ENCODE measurements at places on chromosomes 5 and 9.
A peak's percentile ranks its signal among the peaks of the same experiment; 100 is the strongest.

- DNase-seq: no peak
Measured at GRCh38 chr5:6424110-6424659, 24.5 kb upstream of the UBE2QL1 start.

DNA sequence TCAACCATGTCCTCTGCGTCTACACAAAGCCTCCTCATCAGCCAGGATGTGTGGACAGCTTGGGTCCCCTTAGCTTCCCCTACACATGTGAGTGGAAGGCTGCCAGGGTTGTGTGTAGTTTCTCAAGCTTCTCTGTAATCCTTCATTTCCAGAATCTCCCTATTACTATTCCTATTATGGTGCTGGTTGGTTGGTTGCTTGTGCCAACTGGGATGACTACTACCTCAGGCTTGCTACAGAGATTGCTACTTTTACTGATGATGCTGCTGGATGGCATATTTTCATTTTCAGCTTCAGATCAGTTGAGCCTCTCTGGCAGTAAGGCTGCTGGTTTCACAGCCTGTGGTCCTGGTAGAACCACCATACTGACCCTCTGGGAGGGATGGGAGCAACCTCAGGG lies 39.9 kb downstream of the ATG10 start:
- DNase-seq: no peak

GRCh38 chr5:37850226-37850865 lies 10.5 kb upstream of the GDNF start:
- no peak for DNase-seq

GRCh38 chr9:31089549-31090221 lies 1294.8 kb upstream of the ACO1 start:
- DNase-seq: no peak

DNA sequence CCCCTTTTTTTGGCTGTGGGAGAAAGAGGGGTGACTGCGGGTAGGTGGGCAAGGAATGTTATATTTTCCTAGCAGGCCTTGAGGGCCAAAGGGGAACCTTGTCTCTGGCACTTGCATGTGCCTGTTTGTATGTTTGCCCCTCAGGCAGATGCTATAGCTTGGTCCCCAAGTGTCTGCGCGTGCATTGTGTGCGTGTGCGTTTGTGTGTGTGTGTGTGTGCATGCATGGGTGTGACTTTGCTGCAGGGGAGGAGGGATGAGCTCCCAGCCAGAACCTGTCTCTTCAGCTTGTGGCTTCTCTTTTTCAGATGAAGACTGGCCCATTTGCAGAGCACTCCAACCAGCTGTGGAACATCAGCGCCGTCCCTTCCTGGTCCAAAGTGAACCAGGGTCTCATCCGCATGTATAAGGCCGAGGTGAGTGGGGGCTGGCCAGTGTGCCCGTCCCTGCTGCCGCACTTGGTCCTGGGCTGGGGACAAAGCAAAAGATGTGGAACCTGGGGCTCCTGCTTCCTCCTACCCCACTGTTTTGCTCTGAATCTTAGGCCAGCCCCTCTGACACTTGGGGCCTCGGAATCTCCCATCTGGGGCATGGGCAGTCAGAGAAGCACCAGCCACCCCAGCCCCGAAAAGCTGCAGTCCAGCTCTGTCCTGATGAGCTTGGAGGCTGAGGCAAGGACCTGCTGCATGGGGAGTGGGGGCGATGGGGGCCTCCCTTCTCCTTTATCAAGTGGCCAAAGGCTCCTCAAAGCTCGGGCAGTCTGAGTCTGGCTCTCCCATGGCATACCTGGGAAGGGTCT lies 31.1 kb downstream of the PTPA start:
- DNase-seq: no peak

- no peak for DNase-seq
Measured at GRCh38 chr9:106066940-106067524, 372.7 kb downstream of the TMEM38B start.

- no peak for DNase-seq
Measured at GRCh38 chr9:70561111-70561510, 146.7 kb upstream of the KLF9 start.

- DNase-seq: no peak
Measured at GRCh38 chr5:97480313-97480712, 297.3 kb upstream of the RIOK2 start.

- peak; percentile 51 for DNase-seq
Measured at GRCh38 chr9:78121488-78121887, 89.9 kb upstream of the GNAQ start.

GRCh38 chr5:3393122-3393919 lies 202.3 kb upstream of the IRX1 start:
- no peak for DNase-seq

DNA sequence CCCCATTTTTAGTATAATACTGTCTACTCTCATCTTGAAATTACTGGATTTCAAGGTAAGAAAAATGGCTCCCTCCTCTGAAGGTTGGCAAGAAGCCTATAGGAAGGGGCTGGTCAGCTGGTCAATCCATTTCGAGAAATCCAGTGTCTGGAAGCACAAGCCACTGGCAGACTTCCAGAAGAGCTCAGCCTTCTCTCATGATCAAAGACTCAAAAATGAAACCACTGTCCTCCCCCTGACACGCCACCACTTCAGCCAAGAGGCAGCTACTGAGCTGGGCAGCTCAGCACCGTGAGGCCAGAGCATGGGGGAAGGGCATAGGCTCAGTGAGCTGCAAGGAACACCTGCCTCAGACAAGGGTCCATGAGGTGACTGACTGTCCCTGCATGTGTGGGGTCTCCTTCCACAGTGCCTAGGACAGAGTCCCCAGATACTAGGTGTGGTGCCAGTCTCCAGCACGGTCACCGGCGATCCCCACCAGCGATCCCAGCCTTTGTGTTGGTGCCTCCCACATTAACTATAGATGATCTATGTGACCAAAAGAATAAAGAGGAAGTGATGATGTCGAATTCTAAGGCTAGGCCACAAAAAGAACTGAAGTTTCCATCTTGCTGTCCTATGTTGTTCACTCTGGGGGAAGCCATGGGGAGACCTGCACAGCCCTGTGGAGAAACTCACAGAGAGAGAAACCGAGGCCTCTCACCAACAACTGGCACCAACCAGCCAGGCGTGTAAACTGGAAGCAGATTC lies 100.1 kb upstream of the LRRTM2 start:
- DNase-seq: no peak

GRCh38 chr5:172101547-172102217 lies 86.3 kb downstream of the STK10 start:
- DNase-seq: no peak

GRCh38 chr5:158792976-158793375 lies 306.7 kb downstream of the EBF1 start:
- no peak for DNase-seq

DNA sequence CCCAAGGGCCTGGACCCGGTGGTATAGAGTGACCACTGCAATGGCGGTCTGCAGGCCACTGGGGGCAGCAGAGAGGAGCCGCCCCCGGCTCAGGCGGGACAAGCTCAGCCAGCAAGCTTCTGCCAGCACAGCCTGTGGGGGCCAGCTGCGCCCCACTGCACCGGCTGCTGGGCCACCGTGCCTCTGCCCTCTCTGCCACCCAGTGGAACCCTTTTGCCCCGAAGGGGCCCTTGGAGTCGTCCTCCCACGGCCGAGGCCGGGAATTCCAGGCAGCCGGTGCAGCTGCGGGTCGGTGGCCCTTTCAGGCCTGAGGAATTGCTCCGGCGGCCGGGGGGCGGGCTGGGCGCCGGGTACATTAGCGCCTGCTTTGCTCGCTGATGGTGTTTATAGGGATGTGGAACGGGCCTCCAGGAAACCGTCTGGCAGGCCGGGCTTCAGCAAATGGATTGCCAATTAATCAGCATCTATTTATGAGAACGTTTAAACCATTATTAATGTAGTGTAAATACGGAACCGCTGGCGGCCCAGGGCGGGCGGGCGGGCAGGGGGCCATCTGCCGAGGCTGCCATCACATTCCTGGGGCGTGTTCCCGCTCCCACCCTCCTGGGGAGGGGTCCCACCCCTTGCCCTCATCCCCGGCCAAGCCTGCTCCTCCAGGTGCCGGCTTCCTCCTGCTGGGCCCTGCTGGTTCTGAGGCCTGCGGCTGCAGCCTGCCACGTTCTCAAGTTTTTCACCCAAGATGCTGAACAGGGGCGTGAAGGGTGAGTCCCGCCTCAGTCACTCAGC lies 127.4 kb downstream of the BARX1 start:
- peak; percentile 82 for DNase-seq

DNA sequence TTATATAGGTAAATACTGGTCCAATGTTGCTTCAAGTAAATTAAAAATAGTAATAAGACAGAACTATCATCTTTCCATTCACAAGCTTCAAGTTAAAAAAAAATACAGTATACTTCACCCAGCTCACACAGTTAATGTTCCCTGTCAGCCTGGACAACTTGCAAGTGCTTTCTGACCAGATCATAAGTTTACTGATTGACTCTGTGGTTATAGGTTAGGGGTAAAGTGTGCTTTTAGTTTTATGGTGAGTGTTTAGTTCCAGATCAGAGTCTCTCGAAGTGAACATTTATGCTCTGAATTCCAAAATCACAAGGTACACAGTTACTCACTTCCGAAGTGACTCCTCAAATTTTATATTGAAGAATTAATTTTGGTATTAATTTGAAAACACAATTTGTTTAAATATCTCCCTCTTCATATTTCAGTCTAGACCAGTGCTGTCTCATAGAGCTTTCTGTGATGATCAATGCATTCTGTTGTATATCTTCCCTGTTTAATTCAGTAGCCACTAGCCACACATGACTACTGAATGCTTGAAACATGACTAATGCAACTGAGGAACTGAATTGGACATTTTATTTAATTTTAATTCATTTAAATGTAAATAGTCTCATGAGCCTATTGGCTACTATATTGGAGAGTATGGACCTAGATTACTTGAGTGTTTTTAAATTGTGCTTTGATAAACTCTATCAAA lies 90.7 kb downstream of the MEF2C start:
- no peak for DNase-seq

DNA sequence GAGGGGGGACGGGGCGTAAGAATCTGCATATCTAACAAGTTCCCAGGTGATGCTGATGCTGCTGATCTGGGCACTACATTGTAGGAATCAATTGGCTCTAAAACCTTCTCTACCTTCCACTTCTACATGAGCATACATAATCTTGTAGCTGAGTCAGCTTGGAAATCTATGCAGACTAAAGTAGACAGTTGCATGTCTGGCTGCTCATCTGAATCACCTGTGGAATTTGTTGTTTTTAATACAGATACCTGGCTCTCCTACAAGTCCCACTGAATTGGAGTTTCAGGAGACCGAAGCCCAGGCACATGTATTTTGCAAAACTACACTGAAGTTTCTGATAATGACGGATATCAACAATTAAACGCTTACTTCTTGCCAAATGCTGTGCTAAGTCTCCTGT lies 113.6 kb downstream of the STK32A start:
- no peak for DNase-seq

- no peak for DNase-seq
Measured at GRCh38 chr9:97362777-97363545, 48.9 kb upstream of the TDRD7 start.

GRCh38 chr5:160970605-160971191 lies 118.7 kb upstream of the ATP10B start:
- no peak for DNase-seq

GRCh38 chr9:81519816-81520495 lies 169.4 kb downstream of the TLE1 start:
- no peak for DNase-seq

GRCh38 chr5:137360607-137361006 lies 138.5 kb downstream of the SPOCK1 start:
- no peak for DNase-seq

DNA sequence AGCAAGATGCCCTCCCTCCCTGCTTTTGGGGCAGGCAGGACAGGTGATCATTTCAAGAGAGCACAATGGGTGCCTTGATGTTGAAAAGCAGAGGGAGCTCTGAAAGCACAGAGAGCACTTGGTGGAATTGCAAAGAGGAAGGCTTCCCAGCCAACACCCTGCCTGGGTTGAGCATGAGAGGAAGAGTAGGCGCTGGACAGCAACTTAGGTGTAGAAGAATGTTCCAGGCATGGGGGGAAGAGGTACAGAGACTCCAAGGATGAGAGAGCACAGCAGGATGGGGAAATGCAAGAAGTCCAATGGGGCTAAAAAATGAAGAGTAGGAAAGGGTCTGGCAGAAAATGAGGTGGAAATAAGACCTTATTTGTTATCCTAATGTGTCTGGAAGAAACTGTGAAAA lies 144.8 kb downstream of the TRIM36 start:
- DNase-seq: no peak

Measured in D341Med (cell line).